Stimulated activated naive CD8-positive, alpha-beta T cell treated with anti-CD3 and anti-CD28 coated beads, Interleukin-15, amount 100 ng/mL, for 72 hours (primary cell): ENCODE measurements at places on chromosomes 3 and 15.

DNA sequence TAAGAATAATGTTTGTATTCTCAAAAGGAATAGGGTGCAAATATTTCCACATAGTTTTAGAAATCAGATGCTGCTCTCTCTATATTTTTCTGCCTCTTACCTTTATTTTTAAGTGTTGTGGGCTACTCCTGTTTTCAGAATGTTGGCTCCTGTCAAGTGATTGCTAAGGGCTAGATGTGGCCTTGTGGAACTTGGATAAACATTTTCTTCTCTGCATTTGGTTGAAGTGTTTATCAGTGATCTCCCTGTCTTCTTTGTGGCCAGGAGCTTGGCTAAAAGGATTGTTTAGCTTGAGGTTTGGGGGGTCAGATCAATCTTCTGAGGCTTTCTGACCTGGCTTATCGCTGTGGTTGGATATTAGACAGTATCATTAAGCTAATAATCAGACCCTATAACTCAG is 112.6 kb downstream of the TCF12 start:
- DNase-seq = no peak

GRCh38 chr3:8669019-8669418 is 24.4 kb upstream of the SSUH2 start:
- DNase-seq = no peak

- no peak for DNase-seq
Measured at GRCh38 chr3:481111-481510, 284.5 kb downstream of the CHL1 start.

DNA sequence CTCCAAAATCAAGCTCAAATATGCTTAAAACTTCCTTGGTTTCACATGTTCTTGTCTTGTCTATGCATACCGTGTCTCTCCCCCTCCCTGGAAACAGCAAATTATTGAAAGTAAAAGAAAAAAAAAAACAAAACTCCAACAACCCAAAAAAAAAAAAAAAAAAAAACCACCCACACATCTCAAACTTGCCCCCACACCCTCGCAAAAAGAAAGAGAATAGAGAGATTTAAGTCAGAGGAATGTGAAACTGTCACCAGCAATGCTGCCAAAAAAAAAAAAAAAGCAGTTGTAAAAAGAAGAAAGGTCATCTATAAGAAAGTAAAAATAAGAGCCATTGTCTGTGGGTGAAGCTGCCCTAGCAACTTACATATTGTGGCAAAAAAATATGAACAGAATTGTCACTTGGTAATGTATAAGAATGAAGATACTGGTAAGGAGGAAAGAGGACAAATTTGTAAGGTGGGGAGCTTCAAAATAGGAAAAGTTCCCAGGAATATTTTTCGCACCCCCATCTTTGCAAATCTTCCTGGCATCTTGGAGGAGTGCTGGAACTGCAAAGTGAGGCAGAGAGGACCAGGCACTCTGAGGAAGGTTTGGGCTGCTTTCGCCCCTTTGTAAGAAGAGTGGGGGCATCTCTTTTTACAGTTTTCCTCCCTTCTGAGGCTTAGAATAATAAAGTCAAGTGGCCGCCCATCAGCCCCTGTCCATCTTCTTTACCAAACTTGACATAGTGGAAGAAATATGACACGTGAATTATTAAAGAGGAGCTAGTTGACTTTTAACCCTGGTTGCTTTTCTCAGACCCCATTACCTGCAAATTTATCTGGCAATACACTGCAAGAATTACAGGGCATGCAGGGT is 81.8 kb downstream of the NR2F2 start:
- no peak for DNase-seq

DNA sequence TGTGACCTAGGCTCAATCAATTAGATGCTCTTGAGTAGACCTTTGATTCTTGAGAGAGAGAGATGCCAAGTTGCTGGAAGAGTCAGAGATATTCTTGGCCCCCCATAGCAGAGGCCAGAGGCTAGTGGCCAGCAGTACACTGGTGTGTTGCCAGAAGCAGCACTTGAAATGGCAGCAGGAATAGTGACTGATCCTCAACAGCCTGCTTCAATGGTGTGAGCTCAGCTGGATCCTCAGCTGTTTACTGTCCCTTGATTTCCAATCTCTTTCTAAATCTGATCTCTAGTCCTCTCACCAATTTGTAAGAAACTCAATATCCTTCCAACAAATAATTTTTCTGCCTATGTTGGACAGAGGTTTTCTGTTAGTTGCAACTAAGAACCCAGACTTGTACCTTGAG is 170.3 kb upstream of the CCDC54 start:
- no peak for DNase-seq

DNA sequence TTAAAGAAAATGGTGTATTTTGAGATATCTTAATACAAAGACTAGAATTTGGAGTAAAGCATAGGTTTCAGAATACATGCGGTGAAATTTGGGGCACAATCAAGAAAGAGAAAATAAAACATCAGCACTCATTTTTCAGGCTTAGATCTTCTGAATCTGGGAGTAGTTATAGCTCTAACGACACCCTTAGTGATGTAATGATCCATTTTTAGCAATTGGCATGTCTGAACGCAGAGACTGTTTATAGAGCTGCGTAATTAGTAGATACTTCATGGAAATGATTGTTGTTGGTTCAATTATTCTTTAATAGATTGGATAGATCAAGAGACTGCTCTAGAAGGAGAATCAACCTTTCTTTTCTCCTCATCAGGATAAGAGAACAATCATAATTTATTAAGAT is 47.5 kb upstream of the SNRK start:
- DNase-seq = no peak

DNA sequence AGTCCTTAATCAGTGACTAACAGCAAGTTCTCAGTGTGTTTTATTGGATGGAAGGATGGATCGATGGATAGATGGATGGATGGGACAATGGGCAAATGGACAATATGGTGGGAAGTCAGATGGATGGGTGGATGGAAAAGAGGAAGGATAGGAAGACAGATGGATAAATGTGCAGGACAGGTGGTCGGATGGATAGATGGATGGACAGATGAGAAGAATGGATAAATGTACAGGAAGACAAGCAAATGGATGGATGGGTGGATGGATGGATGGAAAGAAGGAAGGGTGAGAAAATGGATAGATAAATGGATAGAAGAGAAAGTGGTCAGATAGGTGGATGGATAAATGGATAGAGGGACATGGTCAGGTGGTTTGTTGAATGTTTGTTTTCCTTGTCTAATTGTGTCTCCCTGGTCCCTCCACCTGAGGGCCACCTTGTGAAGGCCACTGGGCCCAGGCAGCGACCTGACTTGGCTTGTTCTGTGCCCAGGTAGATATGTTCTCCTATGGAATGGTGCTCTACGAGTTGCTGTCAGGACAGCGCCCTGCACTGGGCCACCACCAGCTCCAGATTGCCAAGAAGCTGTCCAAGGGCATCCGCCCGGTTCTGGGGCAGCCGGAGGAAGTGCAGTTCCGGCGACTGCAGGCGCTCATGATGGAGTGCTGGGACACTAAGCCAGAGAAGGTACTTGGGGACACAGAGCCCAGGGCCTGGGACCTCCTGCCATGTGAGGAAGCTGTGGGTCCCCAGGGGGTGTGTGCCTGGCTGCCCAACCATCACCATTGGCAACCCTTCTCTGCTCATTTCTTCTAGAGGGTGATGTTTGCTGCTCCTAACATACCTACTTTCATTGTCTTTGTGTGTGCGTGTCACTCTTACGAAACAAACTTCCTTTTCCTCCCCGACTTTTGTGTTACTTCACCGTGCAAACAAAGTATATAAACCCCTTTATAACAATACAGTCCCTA is 137.5 kb downstream of the LRRK1 start:
- DNase-seq = no peak

- no peak for DNase-seq
Measured at GRCh38 chr15:71713191-71713809, 97.1 kb upstream of the NR2E3 start.

- no peak for DNase-seq
Measured at GRCh38 chr3:14512281-14512941, 27.7 kb downstream of the GRIP2 start.

GRCh38 chr3:106277731-106278130 is 408.9 kb upstream of the CBLB start:
- DNase-seq = no peak

DNA sequence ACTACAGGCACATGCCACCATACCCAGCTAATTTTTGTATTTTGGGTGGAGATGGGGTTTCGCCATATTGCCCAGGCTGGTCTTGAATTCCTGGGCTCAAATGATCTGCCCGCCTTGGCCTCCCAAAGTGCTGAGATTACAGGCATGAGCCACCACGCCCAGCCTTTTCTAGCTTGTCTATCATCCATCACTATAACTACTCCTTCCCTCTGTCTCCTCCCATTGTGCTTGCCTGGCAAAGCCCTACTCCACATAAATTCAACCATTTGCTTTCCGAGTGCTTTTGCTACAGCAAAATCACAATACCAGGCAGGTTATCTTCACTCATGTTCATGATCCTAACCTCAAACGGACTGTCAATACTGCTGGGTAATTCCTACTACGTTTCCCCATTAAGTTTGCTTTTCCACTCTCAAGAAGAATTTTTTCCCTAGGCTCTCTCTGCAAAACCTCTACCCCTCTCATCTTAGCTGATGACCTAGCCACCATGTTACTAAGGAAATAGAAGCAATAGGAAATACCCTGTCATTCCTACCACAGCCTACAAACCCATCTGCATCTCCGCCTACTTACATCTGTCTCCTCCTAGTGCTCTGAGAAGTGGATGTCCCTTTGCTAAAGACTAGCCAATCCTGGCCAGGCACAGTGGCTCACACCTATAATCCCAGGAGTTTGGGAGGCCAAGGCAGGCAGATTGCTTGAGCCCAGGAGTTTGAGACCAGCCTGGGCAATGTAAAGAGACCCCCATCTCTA is 64.5 kb downstream of the RBPMS2 start:
- DNase-seq = no peak

DNA sequence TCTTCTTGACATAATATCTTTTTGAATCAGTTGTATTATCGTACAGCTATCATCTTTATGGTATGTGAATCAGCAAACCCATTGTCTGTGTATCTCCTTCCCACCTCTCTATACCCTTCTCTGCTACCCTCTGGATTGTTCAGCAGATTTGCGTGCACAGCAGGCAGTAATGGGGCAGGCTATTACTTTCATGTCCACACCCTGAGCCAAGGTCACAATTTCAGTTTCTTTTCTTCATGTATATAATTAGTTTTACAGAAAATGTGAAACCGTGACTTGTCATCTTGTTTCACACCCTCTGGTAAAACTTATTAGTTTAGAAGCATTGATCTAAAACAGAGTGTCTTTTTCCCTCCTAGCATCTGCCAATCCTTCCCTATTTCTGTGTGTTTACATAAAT is 770.4 kb upstream of the SEMA6D start:
- DNase-seq = no peak

DNA sequence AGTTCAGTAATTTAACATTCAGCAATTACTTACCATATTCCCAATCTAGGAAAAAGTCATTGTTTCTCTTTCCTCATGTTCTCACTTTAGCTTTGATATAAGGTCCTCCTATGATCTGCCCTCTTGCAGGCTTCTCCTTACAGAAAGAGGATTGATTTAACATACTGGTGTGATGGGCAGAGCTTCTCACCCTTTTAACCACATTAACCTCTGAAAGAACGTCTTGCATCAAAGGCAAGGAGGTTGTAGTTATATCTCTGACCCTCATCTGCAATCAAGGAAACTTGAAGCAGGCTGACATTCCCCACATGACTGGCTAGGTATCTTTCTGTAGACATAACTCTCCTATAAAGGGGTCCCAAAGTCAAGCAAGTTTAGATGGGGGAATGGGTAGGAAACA is 39.5 kb downstream of the BTLA start:
- DNase-seq = no peak

- no peak for DNase-seq
Measured at GRCh38 chr3:159139326-159139725, 337.5 kb downstream of the MFSD1 start.

- DNase-seq = no peak
Measured at GRCh38 chr3:127412578-127413317, 124.9 kb upstream of the PRR20G start.

DNA sequence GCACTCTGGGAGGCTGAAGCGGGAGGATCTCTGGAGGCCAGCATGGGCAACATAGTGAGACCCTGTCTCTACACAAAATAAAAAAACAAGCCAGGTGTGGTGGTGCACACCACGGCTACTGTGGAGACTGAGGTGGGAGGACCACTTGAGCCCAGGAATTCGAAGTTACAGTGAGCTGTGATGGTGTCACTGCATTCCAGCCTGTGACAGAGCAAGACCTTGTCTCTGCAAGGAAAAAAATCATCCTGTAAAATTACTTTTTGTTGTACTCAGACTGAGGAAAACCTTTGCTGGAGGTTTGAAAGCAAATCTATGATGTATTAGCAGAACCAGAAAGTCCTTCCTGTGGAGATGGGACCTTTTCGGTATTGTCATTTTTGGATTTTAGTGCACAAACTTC is 63.3 kb downstream of the ATP1B3 start:
- DNase-seq = no peak

GRCh38 chr3:87268646-87269211 is 7.7 kb downstream of the POU1F1 start:
- DNase-seq = no peak

- no peak for DNase-seq
Measured at GRCh38 chr15:75164625-75165350, 36.9 kb upstream of the C15orf39 start.

GRCh38 chr3:85627932-85628331 is 669.1 kb downstream of the CADM2 start:
- no peak for DNase-seq

- no peak for DNase-seq
Measured at GRCh38 chr3:112298781-112299180, 4.8 kb upstream of the SLC9C1 start.

- peak; percentile 55 for DNase-seq
Measured at GRCh38 chr3:4584456-4585249, 91.5 kb downstream of the ITPR1 start.

DNA sequence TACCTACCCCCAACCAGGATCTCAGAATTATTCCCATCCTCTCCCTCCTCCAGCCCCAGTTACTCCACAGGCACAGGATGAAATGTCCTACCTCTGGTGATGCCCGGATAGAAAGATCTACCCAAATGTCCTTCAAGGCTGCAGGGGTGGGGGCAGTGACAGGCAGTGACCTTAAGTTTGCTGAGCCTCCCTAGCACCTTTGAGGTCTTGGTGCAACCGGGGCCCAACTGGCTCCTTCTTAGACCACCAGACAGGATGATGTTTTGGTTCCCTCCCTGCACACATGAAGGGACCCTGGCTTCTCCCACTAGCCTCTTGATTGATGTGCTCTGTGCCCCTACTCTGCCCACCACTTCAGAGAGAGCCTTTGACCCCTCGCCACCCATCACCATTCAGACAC is 36.4 kb downstream of the EXOG start:
- no peak for DNase-seq

DNA sequence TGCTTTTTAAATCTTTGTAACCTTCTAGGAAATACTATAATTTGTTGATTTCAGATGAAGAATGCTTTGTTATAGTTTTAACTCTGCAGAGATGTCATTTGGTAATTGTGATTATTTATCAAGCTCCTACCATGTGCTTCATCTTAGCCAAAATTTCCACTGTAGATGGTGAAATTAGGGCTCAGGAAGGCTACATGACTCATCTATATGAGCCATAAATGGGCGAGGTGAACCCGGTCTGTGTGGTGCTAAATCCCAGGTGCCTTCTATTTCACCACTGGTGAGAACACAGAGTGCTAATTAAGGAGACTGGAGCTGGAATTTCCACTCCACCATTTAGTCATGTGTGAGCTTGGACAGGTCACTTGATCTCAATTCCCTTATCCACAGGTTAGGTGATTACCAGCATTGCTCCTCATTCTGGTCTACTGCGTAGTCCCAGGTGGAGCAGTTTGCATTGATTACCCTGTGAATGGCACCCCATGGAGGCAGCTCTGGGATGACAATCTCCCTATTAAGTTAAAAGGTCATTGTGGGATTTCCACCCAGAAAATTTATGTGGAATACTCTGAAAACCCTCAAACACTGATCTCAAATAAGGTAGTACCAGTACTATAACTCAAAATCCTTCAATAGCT is 2.8 kb upstream of the CCR3 start:
- DNase-seq = no peak
